Mesothelial cell of epicardium (in vitro differentiated cells): ENCODE measurements at places on chromosomes 1 and 21.

- no peaks in the 10 kb centered on the region for H3K27me3 ChIP-seq
- DNase-seq: no peak
- H3K36me3 ChIP-seq: no peaks in the 10 kb centered on the region
- H3K4me3 ChIP-seq: no peak overlapping the region
- no peaks in the 10 kb centered on the region for H3K4me1 ChIP-seq
Measured at GRCh38 chr1:98426092-98426491, 235.4 kb upstream of the SNX7 start.

GRCh38 chr1:1542766-1543705, 2.6 kb upstream of the TMEM240 start:
- H3K4me3 ChIP-seq: peak overlapping the region; percentile 4
- H3K36me3 ChIP-seq: peaks cover 5% of the 10 kb centered on the region
- H3K27me3 ChIP-seq: no peaks in the 10 kb centered on the region
- DNase-seq: no peak

DNA sequence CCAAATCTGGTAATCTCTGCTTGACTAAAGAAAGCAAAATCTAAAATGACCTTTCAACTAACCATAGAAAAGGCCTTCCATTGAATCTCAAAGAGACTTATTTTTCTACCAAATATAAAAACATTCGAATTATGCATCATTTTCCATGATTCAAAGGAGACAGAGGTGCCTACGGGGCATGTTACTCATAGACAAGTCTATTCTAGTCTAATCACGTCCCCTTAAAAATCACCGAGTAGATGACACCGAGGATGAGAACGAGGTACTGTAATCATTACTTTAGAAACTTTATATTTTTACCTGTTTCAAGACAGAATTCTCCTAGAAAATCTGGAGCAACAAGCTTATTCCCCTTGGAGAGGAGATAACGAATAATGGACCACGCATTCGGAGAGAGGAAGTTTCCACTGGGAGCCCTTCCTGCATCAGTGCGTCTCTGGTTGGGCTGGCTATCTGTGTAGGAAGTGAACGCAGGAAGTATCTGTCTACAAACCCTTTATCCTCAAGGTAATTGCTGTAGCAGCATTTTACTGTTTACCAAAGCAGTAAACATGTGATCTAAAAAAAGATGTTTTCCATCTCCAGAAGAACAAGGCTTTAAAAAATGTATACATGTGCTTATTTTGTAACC, 9.5 kb downstream of the ERG start:
- H3K27me3 ChIP-seq: no peaks in the 10 kb centered on the region
- no peak overlapping the region for H3K4me3 ChIP-seq
- H3K27ac ChIP-seq: no peak overlapping the region
- H3K4me1 ChIP-seq: peaks cover 9% of the 10 kb centered on the region
- no peaks in the 10 kb centered on the region for H3K36me3 ChIP-seq

- H3K27ac ChIP-seq: no peak overlapping the region
- peaks cover 34% of the 10 kb centered on the region for H3K4me1 ChIP-seq
- no peaks in the 10 kb centered on the region for H3K27me3 ChIP-seq
- no peak overlapping the region for H3K4me3 ChIP-seq
- H3K36me3 ChIP-seq: no peaks in the 10 kb centered on the region
- DNase-seq: no peak
Measured at GRCh38 chr1:108557296-108557695, 2.6 kb upstream of the EEIG2 start.

GRCh38 chr21:42009018-42009830, 936 bp downstream of the ZBTB21 start:
- peak overlapping the region; percentile 97 for H3K4me3 ChIP-seq
- no peak for DNase-seq
- H3K27ac ChIP-seq: peak overlapping the region; percentile 85
- peaks cover 16% of the 10 kb centered on the region for H3K4me1 ChIP-seq

DNA sequence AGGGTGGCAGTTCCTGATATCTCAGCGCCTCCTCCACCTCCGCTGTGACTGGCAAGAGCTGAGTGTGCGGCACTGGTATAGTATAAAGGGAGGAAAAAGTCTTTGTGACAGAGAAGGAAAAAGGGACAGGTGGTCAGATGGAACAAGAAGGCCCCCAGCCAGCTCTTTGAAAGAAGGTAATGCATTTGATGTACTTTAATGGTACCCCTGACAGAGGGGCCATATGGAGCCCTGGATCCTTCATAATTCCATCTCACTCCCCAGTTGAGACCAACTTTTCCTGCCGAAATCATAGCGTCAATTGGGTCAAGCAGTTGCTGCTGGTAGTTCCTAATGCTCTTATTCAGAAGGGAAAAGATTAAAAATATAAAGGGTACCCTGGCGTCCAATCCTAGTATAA, 198.2 kb downstream of the ZNF326 start:
- H3K27me3 ChIP-seq: peaks cover 17% of the 10 kb centered on the region
- no peak overlapping the region for H3K4me3 ChIP-seq
- H3K36me3 ChIP-seq: no peaks in the 10 kb centered on the region
- H3K27ac ChIP-seq: no peak overlapping the region
- DNase-seq: no peak
- peaks cover 4% of the 10 kb centered on the region for H3K4me1 ChIP-seq

GRCh38 chr1:228968891-228969606, 233.8 kb downstream of the RHOU start:
- H3K27ac ChIP-seq: peak overlapping the region; percentile 7
- H3K4me1 ChIP-seq: peaks cover 14% of the 10 kb centered on the region
- no peaks in the 10 kb centered on the region for H3K36me3 ChIP-seq
- no peak overlapping the region for H3K4me3 ChIP-seq
- no peaks in the 10 kb centered on the region for H3K27me3 ChIP-seq

- H3K27me3 ChIP-seq: no peaks in the 10 kb centered on the region
- H3K27ac ChIP-seq: peak overlapping the region; percentile 98
- peak overlapping the region; percentile 32 for H3K4me3 ChIP-seq
- H3K36me3 ChIP-seq: peaks cover 20% of the 10 kb centered on the region
Measured at GRCh38 chr1:29272147-29272907, 36.0 kb downstream of the PTPRU start.

- peaks cover 10% of the 10 kb centered on the region for H3K4me1 ChIP-seq
- H3K27ac ChIP-seq: no peak overlapping the region
- H3K4me3 ChIP-seq: peak overlapping the region; percentile 44
Measured at GRCh38 chr21:45983981-45984551, 2.5 kb downstream of the COL6A1 start.

GRCh38 chr1:230219174-230220067, 152.4 kb downstream of the GALNT2 start:
- H3K27me3 ChIP-seq: no peaks in the 10 kb centered on the region
- peaks cover 8% of the 10 kb centered on the region for H3K4me1 ChIP-seq
- no peak for DNase-seq
- no peaks in the 10 kb centered on the region for H3K36me3 ChIP-seq
- no peak overlapping the region for H3K27ac ChIP-seq

- H3K27me3 ChIP-seq: peaks cover 25% of the 10 kb centered on the region
- no peak overlapping the region for H3K4me3 ChIP-seq
- H3K27ac ChIP-seq: no peak overlapping the region
- H3K4me1 ChIP-seq: peaks cover 16% of the 10 kb centered on the region
- no peak for DNase-seq
Measured at GRCh38 chr1:47439819-47440598, 2.2 kb downstream of the FOXD2 start.

DNA sequence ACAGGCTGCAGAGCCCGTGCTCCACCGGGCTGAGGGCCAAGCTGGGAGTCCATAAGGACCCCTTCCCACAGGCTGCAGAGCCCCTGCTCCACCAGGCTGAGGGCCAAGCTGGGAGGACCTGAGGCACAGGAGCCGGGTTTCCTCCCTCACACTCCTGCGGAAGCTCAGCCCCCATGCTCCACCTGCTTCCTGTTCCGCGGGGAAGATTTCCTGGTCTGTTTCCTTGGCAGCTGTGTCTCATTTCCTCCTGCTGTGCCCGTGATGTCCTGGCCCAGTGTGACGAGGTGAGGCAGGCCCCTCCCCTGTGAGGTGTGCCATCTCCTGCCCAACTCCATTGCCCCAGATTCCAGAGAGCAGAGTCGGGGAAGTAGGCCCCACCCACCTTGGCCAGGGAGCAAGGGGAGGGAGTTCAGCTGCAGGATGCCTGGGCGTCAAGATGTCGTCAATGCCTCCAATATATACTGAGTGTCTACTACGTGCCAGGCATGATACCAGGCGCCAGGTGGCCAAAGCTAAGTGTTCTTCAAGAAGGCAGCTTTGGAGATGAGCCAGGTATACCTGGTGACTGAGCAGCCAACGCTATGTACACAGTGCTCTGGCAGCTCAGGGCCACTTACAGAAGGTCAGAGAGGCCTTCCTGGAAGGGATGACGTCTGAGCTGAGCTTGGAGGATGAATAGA, 58.8 kb downstream of the NAV1 start:
- DNase-seq: no peak
- no peaks in the 10 kb centered on the region for H3K27me3 ChIP-seq
- H3K4me3 ChIP-seq: no peak overlapping the region
- peaks cover 11% of the 10 kb centered on the region for H3K4me1 ChIP-seq

- H3K4me3 ChIP-seq: no peak overlapping the region
- H3K27me3 ChIP-seq: peaks cover 22% of the 10 kb centered on the region
- no peaks in the 10 kb centered on the region for H3K36me3 ChIP-seq
- no peak for DNase-seq
Measured at GRCh38 chr1:204617256-204618147, 68.0 kb downstream of the LRRN2 start.

- H3K4me3 ChIP-seq: peak overlapping the region; percentile 59
- no peak overlapping the region for H3K27ac ChIP-seq
- no peaks in the 10 kb centered on the region for H3K36me3 ChIP-seq
- DNase-seq: no peak
Measured at GRCh38 chr1:91883470-91883869, 2.5 kb downstream of the TGFBR3 start.

DNA sequence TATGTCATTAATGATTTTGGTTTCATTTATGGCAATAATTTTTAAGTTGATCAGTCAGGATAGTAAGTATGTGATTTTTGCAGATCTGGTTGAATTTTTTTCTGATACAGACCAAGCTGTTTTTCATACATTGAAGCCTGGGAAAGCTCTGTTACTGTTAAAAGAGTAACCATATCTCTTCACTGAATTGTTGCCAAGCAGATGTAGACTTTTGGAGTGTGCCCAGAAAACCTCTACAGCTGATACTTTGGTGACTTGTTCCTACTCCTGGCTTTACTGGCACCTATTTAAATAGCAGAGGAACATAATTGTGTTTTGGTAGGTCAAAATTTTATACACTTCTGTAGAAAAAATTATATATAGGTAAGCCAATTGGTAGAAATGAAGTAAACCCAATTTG, 49.4 kb downstream of the NFIA start:
- no peak for DNase-seq
- peaks cover 53% of the 10 kb centered on the region for H3K4me1 ChIP-seq

DNA sequence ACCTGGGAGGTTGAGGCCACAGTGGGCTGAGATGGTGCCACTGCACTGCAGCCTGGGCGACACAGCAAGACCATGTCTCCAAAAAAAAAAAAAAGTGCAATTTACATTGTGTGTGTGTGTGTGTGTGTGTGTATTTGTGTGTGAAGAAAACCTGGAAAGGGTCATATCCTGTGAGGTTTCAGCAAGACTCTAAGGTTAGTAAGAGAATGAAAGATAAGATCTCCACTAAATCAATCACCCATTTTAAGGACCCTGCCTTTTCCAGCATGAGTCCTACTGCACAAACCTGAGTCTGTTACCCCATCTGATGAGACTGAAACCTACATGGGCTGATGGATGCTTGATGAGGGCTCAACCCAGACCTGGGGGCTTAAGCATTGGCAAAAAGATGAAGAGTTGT, 4.9 kb upstream of the C1orf74 start:
- peaks cover 9% of the 10 kb centered on the region for H3K4me1 ChIP-seq
- H3K27me3 ChIP-seq: peaks cover 14% of the 10 kb centered on the region
- DNase-seq: no peak
- no peak overlapping the region for H3K4me3 ChIP-seq
- H3K27ac ChIP-seq: no peak overlapping the region

DNA sequence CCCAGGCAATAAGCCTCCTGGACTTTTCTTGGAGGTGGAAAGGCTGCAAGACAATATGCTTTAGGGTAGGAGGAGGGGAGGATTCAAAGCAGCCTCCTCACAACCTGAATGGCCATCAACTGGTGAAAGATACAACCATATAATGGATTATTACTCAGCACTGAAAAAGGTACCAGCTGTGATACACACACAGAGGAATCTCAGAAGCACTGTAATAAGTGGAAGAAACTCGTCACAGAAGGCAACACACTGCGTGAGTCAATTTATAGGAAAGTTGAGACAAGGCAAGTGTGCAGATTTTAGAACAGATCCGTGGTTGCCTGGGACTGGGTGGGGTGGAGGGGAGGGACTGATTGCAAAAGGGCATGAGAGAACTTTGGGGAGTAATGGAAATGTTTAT, 64.9 kb upstream of the ZBTB40 start:
- H3K27ac ChIP-seq: no peak overlapping the region
- peaks cover 8% of the 10 kb centered on the region for H3K27me3 ChIP-seq
- no peaks in the 10 kb centered on the region for H3K36me3 ChIP-seq
- no peak overlapping the region for H3K4me3 ChIP-seq
- peaks cover 16% of the 10 kb centered on the region for H3K4me1 ChIP-seq

- no peak for DNase-seq
- no peaks in the 10 kb centered on the region for H3K36me3 ChIP-seq
- no peak overlapping the region for H3K27ac ChIP-seq
- H3K4me1 ChIP-seq: no peaks in the 10 kb centered on the region
Measured at GRCh38 chr1:67085326-67085725, 31.4 kb upstream of the SLC35D1 start.

DNA sequence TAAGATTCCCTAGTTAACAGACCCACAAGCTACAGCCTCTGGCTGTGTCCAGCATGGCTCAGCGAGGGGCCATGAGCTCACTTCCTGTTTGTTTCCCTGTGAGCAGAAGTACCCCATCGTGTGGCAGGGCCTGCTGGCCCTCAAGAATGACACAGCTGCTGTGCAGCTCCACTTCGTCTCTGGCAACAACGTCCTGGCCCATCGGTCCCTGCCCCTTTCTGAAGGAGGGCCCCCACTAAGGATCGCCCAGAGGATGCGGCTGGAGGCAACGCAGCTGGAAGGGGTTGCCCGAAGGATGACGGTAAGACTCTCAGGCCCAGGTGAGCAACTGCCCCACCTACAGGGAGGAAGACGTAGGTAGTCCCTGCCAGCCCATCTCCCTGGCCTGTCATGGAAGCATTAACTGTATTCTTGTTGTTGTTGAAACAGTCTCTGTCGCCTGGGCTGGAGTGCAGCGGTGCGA, 38.2 kb downstream of the ZBTB17 start:
- no peak for DNase-seq
- H3K4me3 ChIP-seq: no peak overlapping the region
- peaks cover 3% of the 10 kb centered on the region for H3K4me1 ChIP-seq
- H3K36me3 ChIP-seq: peaks cover 50% of the 10 kb centered on the region

DNA sequence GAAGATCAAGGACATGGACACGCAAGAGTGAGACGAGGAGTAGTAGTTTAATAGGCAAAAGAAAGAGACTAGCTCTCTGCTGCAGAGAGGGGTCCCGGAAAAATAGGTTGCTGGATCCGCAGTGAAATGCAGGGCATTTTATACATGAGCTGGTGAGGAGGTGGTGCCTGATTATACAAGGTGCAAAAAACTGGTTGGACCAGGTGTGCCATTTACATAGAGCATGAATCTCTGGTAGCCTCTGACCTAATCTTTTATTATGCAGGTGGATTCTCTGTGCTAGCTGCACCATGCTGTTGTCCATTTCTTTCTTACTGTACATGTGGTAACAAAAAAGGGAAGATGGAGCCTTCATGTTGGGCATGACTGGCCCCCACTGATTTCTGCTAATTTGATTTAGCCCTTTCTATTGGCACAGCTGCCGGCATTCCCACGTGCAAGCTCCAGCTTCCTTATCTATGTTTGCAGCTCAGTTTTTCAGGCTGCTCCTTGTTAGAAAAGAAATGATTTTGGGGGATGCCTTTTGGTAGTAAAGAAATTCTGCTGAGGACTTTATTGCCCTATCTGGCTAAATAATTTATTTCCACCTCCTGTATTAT, 548.1 kb downstream of the BRINP3 start:
- H3K36me3 ChIP-seq: peaks cover 5% of the 10 kb centered on the region
- H3K4me1 ChIP-seq: no peaks in the 10 kb centered on the region
- H3K4me3 ChIP-seq: no peak overlapping the region
- no peaks in the 10 kb centered on the region for H3K27me3 ChIP-seq
